ENCODE measurements at places on chromosomes 5 and 9.

GRCh38 chr5:19534751-19535150 is 453.2 kb downstream of the CDH18 start:
- no peak for DNase-seq

- no peak for DNase-seq
These were observed 15.8 kb upstream of the FABP6 start for GRCh38 chr5:160213537-160213936.

DNA sequence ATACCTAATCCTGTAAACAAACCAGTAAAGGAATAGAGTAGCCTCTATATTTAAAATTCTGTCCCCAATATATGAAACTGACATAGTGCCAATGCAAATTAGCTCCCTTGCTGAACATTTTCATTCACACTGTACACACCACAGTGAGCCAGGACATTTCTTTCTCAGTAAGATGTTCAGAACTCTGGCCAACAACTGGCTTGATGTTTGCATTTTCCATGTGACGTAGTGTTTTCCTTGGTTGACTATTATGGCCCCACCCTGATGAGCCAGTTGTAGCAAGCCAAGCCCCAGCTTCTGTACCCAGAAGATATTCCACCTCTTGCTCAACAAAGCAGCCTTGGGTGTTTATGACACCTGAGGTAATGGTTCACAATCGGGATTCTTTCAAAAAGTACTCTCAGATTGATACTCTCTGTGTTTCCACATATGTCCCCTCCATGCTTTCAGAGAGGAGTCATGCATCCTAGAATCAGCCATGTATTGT is 17.7 kb upstream of the ANXA1 start:
- DNase-seq = no peak

DNA sequence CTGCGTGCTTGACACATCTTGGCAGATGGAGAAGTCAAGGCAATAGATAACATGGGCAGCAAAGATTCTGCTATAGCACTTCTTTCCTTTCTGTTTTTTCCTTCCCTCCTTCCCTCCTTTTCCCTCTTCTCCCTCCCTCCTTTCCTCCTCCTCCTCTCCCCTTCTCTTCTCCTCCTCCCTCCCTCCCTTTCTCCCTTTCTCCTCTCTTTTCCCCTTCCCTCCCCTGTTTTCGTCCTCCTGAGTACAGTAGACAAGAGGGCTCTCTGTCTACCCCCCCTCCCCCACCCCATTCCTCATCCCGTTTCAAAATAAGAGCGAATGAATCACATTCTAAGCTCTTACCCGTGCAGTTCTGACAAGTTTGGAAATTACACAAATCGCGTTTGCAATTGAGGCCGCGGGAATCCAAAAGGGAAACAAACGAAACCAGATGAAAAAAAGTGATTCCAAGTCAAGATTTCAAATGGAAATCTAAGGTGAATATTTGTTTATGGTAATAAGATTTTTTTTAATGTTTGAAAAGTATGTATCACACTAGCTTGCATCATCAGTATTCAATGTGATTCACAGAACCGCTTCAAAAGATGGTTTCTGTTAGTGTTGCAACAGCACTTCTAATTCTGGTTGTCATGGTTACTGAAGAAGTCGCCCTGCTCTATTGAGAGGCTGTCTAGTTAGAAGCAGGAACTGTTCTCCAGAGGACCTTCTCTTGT is 1.3 kb downstream of the NIM1K start:
- DNase-seq = no peak

DNA sequence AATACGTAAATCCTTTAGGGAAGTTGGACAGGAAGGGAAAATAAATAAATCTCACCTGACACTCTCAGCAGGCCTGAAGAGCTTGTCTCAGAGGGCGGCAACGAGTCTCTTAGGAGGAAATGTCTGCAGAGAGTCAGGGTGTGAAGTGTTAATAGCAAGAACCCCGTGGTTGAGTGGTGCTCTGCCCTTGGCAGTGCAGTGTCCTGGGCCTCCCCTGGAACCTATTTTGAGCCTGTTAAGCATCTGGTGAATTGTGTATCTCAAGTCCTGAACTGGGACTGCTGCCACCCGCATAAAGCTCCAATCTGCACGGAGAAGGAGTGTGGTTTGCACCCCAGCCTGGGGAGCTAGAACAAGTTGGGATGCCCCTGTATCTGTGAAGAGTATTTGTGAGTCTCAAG is 211.8 kb downstream of the GOLPH3 start:
- no peak for DNase-seq

GRCh38 chr5:74063821-74064220 is 437.8 kb downstream of the ARHGEF28 start:
- DNase-seq = no peak

DNA sequence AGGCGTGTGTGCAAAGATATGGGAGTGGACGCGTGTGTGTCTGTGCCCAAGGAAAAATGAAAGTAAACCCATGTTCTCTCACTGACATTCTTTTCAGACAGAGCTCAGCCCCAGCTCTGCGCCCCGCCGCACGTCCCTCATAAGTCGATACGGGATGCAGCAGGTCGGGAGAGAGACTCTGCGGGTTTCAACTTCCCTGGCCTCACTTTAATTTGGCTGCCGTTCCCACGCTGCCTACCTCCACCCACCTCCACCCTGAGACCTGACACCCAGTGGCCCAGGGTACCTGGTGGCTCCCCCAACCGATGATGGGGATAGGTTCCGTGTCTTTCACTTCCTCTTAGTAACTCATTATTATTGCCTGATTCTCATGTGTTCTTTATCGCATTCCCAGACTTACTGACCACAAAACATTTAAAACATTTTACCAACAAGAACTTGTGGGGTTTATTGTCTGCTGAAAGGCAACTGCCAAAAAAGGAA is 19.4 kb downstream of the LHX2 start:
- no peak for DNase-seq

DNA sequence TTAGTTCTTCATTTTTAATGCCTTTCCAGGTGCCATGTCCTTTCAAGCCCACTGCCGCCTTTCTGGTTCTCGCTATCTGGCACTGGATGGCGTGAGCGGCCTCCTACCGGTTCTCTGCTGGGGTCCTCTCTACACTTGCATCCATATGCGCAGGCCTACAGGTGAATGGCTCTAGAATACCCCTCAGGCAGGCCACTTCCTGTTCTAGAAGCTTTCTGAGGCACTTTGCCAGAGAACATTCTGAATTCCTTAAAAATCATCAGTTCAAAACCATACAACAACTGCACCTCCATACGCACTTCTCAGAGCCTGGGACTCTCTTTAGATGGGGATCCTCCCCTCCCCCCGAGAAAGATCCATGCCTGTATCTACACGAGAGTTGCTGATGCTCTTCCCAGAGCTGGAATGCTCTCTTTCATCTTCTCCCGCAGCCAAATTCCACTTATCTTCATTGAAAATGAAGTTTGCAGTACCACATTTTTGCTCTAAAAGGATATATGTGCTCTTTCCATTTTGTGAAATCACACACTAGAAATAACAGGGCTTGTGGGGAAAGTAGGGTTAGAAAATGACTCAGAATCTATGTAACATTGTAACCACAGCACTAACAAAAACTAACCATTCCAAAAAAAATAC is 1.4 kb upstream of the LHFPL2 start:
- no peak for DNase-seq
